ENCODE measurements at places on chromosomes 13 and 19.

- DNase-seq = no peak
Observed at GRCh38 chr19:45305421-45305820, 17.3 kb downstream of the CKM start.

DNA sequence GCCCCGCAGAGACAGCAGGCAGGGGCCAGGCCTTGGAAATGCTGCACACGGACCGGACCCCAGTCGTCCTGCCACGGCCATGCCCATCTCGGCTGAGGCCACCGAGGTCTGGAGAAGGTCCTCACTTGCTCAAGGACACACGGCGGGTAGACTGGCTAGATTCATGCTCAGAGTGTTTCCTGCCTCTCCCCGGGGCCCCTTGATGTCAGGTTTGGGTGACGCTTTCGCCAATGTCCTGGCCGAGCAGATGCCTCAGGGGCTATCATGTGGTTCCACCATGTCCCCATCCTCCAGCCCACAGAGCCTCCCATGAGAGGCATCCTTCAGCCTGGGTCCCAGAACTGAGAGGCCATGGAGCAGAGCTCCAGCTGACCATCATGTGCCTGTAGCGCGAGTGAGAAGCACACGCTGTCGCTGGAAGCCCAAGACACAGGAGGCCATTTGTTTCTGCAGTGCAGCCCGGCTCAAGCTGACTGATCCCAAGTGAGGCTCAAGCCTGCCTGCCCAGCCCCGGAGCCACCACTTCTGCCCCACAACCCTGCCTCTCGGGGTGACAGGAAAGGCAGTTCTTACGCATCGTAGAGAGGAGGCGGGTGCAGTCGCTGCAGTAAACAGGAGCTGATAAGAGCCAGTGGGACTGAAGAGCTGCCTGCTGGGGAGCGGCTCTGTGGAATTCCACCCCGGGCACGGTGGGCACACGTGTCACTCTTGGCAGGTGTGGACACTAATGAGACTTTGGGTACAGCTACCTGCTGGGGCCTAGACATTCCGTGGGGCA, 53.9 kb upstream of the GAS6 start:
- no peak for DNase-seq

- no peak for DNase-seq
Observed at GRCh38 chr19:18298601-18299000, 17.2 kb upstream of the JUND start.

GRCh38 chr19:21491146-21491545, 14.3 kb upstream of the ZNF429 start:
- no peak for DNase-seq

DNA sequence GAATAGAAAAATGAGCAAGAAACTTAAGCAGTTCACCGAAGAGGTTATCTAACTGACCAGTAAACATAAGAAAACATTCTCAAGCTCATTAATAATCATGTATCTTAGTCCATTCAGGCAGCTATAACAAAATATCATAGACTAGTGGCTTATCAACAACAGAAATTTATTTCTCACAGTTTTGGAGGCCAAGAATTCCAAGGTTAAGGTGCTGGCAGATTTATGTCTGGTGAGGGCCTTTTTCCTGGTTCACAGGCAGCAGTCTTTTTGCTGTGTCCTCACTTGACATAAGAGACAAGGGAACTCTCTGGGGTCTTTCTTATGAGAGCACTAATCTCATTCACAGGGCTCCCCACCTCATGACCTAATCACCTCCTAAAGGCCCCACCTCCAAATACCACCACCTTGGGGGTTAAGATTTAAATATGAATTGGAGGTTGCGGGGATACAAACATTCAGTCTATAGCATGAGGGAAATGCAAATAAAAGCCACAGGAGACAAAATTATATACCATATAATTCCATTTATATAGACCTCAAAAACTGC, 123.6 kb downstream of the ZAR1L start:
- no peak for DNase-seq

GRCh38 chr13:90105849-90106496, 1241.5 kb upstream of the MIR17HG start:
- no peak for DNase-seq

DNA sequence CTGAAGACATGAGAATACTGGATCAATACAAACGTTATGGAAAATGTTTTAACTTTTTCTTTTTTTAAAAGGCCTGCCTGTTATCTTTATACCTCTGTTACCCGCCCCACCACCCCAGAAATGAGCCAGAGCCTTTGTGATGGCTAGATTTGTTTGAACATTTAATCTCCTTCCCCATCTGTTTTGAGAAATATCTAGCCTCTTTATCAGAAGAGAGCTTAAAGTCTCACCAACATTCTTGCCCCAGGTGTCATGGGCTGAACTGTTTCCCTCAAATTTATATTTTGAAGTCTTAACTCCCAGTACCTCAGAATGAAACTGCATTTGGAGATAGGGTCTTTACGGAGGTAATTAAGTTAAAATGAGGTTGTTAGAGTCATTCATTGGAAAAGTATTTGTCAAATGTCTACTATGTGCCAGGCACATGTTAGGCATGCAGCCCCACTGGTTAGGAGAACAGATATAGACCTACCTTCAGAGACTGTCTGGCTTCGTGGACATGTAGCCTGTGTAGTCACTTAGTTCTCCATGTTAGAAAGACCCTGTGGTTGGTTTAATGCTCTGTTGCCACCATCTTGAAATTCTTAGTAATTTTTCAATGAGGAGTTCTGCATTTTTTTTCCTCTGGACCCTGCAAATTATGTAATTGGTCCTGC, 6.3 kb upstream of the RB1 start:
- no peak for DNase-seq

- no peak for DNase-seq
Observed at GRCh38 chr19:35034005-35034502, 3.8 kb downstream of the SCN1B start.

GRCh38 chr19:38197937-38198704, 25.9 kb downstream of the DPF1 start:
- DNase-seq = no peak

- DNase-seq = no peak
Observed at GRCh38 chr13:31011901-31012654, 79.6 kb downstream of the TEX26 start.

DNA sequence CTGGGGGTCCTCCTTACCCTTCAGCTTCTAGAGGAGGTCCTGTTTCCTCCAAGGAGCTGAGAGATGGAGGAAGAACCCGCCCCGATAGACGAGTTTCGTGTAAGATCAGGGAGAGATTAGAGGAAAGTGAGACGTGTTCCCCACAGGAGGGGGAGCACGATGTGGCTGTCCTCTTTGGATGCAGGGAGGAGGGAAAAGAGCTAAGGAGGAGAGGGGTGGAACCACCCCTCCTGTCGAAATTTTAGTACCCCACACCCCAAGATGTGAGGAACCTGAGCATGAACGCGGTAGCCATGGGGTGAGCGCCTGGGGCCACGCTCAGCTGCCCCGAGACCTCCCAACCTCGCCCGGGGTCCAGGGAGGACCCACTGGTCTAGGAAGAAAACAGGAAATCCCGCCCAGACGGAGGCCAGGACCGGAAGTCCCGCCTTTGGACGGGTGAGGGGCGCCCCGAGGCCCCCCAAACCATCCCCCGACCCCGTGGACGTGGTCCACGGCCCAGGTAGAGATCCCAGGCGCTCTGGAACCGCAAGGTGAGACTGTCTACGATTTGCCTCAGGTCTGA, 1.2 kb downstream of the AKT1S1 start:
- DNase-seq = peak; percentile 12

DNA sequence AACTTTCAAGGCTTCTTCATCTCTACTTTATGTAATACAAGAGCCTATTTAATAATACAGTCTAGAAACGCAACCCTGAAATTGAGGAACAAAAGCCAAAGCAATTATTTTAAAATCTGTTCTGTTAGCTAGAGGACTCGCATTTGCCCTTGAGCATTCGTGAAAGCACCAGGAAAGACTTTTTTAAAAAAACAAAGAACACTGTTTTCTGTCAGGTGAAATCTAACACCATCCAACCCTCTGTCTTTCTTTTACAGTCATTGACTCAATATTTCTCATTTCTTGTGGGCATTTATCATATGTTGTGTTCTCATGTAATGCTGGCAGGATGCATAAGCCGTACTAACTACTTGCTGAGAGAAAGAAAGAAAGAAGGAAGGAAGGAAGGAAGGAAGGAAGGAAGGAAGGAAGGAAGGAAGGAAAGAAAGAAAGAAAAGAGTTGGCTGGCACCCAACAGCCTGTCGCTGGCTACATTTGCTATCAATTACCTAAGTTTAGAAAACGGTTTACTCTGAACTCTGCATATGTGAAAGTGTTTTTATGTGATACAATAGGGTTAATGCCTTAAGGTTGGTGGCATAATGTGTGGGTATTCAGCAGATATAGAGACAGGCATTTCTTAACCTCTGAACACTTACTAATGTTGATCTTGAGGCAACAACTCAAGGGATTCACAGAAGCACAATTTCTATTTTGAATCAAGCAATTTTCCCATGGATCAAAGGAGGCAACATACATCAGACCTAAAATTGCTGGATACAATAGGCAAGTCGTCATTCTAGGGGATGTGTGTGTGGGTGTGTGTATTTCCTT, 445.4 kb downstream of the DCT start:
- no peak for DNase-seq

DNA sequence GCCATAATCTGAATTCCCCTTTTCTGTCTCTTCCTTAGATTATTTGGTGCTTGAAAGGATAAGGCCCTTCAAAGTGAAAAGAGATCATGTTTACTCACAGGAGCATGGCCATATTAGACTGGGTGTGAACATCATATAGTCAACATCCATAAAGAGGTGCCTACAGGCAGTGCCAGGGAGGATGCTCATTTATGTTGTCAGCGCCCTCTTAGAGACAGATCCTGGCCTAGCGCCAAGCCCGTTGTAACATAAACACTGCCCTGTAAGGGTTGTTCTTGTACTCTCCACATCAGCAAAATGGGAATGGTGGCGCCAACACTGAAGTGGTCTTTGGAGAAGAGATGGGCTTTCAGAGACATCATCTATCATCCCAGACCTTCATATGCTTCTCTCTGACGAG, 16.1 kb downstream of the PCDH8 start:
- peak; percentile 66 for DNase-seq

DNA sequence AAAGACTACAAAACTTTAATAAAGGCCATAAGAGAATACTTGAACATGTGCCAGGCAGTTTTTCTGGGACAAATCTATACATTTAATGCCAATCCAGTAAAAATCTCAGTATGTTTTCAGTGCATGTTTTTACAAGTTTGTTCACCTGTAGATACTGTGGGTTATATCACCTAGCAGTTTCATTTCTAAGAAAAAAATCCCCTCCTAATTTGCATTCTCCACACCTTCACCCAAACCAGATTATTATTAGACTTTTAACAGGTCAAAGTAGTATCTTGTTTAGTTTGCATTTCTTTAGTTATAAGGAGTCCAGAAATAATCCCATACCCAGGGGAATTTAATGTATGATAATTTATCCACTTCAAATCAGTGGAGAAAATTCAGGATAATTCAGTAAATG, 17.0 kb upstream of the LPAR6 start:
- no peak for DNase-seq

GRCh38 chr13:93180356-93180969, 46.1 kb upstream of the GPC6 start:
- DNase-seq = no peak
